ENCODE measurements at places on chromosomes 3 and 15.

DNA sequence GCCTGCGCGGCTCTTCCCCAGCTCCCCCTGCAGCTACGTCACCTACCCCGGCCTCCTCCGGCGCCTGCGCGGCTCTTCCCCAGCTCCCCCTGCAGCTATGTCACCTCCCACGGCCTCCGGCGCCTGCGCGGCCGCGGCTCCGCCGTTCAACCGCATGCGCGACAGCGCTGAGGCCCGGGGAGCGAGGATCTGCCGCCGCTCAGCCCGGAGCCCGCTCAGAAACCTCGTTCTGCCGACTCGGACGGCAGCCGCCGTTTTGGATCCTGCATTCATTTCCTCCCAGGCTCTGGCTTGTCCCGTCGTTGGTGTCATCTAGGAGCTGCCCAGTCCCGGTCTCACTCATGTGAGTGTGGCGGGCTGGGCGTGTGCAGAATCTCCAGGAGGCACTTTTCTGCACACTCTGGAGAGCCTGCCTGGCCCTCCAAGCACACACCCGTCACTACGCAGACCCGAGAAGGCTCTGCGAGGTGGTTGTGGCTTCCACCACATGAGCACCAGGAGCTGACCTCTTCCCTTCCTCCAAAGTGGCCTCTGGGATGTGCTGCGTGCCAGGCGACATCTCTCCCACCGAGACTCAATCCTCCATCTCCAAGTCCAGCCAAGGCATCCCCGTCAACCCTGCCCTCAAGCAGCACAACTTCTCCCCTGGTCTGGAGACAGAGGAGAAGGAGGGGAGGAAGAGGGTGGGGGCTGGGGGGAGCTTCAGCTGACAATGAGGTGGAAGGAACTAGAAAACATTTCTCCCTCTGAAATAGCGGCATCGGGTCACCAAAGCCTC, 165.3 kb downstream of the CHSY1 start:
- DNase-seq: no peak

- no peak for DNase-seq
Measured at GRCh38 chr3:142897807-142898206, 8.9 kb upstream of the PCOLCE2 start.

DNA sequence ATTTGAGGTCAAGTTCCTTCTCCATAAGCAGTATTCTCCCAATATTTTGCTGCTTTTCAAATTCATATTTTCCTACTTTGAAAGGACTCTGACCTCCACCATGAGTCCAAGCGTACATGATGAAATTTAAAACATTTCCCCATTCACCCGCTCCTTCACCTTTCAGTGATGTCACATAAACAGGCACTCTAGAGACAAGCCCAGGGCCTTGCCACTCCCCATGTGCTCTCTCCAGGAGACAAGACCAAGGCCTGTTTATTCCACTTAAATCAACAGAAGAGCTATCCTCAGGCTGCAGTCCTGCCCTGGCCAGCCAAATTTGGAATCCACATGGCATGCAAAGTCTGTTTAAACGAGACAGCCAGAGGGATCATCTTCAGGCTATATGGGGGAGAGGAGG, 161.5 kb downstream of the ARRDC4 start:
- no peak for DNase-seq

DNA sequence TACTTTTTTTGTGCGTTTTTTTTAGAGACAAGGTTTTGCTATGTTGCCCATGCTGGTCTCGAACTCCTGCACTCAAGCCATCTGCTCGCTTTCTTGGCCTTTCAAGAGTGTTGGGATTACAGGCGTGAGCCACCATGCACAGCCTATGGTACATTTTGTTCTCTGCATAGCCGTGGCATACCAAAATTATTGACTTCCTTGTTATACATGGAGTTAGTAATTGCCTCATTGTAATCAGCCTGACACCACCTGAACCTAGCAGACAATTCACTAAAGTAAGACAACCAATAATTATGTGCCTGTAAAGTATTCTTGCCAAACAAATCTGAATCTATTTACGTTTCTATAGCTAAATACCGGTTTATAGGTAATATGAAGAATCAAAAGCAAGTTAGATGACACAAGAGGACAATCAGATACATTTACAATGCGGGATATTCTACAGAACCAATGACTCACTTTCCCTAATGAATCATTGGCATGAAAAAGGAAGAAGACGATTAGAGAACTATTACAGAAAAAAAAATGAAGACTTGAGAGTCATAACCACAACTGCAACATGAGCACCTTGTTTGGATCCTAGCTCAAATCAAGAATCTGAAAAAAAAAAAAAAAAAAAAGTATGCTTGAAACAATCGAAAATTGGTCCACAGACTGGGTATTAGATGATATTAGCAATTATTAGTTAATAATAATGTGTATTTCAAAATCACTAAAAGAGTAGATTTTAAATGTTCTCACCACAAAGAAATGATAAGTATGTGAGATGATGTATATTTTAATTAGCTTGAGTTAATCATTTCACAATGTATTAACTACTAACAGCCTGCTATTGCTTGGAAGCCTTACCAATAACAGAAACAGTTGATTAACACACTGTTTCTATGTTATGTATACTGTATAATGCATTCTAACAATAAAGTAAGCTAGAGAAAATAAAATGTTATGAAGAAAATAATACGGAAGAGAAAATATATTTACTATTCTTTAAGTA, 7.1 kb downstream of the GUCA1C start:
- no peak for DNase-seq

DNA sequence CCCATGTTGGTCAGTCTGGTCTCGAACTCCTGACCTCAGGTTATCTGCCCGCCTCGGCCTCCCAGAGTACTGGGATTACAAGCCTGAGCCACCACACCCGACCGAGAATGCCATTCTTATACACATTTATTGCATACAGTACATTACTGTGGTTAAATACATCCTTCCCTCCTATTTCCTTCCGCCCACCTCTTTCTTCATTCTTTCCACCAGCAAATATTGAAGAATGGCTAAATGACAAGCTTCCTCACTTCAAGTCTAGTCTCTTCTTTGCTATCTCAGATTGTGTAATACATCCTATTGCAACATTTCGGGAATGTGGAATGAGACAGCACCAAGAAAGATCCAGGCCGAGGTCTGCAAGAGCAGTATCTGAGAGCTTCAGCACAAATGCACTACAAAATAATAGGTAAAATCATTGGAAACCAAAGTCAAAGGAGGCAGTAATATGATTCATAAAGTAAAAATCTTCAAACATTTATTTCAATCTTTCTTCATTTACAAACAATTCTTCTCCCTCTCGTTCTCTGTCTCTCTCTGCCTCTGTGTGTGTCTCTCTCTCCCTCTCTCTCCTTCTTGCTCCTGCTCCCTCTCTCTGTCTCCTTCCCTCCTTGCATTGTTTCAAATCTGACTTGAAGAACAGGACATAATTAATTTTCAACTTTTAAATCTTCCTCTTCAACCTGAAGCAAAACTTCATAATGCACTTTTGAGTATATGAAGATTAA, 94.7 kb upstream of the TGFBR2 start:
- DNase-seq: no peak

DNA sequence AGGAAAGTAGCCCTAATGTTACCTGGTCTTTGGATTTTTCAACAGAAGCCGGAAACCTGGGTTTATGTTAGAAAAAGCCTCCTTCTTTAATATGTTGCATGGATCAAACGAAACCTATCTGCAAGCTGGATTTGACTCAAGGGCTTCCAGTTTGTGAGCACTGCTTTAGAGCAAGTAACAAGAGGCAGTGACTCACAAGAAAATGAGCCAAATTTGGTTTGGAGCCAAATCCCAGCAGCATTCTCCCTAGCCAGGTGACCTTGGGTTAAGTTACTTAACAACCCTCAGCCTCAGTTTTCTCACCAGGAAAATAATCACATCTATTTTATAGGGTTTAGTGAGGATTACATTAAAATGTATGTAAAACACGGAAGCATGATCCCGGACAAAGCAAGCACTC, 215.2 kb upstream of the PRICKLE2 start:
- no peak for DNase-seq

DNA sequence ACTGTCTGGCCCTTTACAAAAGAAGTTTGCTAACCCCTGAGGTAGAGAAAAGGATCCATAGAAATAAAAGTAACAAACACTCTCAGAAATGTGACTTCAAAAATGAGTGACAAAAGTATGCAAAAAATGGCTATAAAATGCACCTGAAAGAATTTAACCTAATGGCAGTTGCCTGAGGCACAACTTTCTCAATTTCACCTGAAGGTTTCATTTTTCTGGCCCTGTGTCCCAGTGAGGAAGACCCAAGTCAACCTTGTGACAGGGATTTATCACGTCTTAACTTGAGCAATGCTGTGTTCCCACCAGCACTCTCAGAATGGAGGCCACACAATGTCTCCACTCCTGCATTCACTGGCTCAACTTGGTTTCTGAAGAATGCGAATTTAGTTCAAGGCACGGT, 83.0 kb downstream of the FHIT start:
- DNase-seq: no peak

DNA sequence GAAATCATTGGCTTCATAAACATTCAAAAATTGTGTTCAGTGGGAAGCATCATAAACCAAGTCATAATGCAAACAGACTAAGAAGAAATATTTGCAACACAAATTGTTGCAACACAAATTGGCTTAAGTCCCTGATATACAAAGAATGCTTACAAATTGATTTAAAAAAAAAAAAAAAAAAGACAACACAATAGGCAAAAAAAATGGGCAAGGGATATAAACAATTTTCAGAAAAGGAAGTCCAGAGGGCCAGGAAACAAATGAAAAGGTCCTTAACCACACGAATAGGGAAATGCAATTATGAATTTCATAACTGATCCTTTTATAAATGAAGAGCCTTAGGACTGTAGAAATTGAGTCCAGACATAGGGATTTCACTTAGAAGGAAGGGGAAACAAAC, 98.9 kb downstream of the LRRK1 start:
- DNase-seq: no peak

DNA sequence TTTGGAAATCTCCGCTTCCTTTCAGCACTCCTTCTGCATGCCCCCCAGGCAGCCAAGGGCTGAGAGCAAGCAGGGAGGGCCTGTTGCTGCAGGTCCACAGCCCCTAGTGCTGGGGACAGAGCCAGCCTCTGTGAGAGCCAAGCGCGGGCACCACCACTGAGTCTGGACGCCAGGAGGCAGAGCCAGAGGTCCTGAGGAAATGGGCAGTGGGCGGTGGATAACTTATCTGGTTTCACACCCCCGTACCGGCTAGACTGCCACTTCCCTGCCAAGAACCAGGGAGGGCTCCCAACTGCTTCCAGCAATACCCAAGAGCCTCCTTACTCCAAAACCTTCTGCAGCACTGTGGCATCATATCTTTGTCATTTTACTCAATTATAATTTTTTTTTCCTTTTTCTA, 141.6 kb upstream of the IGF1R start:
- no peak for DNase-seq

DNA sequence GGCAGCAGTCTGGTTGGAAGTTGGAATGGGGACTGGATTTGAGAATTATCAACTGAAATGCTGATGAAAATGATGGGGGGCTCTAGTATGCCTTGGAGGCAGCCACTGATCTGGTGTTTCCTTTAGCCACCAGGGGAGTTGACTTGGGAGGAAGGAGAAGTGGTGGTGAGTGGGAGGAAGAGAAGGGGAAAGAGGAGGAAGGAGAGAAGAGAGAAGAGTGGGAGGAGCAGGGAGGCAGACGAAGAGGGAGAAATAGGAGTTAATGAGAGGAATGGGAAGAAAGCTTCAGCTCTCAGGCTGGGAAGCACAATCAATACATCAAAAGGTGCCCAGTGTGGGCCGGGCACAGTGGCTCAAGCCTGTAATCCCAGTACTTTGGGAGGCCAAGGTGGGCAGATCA, 23.3 kb upstream of the HCN4 start:
- DNase-seq: no peak

GRCh38 chr3:179083977-179084376, 12.4 kb upstream of the ZMAT3 start:
- DNase-seq: no peak

- DNase-seq: no peak
Measured at GRCh38 chr3:136898549-136898948, 36.5 kb downstream of the NCK1 start.

DNA sequence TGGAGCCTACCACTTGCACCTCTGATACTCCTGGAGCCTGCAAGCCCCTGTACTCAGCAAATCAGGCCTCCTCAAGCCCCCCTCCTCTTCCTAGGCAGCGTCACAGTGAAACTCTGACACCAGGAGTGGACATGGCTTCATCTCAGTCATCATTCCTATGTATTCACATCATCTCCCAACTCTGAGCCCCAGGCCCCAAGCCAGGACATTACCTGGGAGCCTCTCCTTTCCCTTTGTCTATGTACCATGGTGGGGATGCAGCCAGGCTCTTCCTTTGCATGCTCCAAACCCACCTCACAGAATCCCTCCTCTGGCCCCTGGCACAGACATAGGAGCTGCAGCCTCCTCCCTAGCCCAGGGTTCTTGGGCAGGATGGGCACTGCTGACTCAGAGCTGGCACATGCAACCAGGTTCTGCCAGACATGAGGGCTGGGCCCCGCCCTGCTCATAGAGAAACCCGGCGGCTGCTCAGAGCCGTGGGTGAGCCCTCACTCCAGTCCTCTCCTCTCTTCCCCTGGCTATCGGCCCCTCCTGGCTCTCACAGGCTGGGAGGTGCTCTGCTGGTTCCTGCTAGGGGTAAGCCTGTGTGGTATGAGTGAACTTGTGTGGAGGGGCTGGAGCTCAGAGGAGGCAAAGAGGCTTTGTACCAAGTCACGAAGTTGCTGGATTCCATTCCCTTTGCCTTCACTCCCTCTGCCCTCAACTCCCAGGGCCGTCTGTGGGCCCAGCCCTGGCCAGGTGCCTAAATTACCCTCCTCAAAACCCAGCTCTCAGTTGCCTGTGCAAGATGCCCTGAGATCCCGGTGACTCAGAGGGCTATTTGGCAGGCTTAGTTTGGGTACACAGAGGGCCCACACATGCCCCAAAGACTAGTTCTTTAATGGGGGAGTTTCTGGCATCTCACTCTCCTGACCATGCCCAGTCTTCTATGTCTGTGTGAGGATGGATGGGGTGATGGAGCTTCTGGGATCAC, 1.9 kb upstream of the PLCD1 start:
- no peak for DNase-seq

- no peak for DNase-seq
Measured at GRCh38 chr3:152405915-152406802, 137.4 kb downstream of the MBNL1 start.

GRCh38 chr3:102714567-102714966, 279.8 kb downstream of the ZPLD1 start:
- no peak for DNase-seq

DNA sequence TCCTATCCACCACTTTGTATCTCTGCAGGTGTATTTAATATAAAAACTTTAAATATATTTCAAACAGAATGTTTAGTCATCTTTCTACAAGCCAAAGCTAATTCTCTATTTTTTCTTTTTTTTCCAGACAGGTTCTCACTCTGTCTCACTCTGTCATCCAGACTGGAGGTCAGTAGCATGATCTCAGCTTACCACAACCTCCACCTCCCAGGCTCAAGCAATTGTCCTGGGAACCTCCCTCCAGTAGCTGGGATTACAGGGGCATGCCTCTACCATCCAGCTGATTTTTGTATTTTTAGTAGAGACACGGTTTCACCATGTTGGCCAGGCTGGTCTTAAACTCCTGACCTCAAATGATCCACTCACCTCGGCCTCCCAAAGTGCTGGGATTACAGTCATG, 202.6 kb downstream of the VGLL3 start:
- DNase-seq: no peak

- no peak for DNase-seq
Measured at GRCh38 chr3:149151843-149152242, 22.4 kb downstream of the HPS3 start.

- no peak for DNase-seq
Measured at GRCh38 chr3:130779031-130779430, 32.4 kb upstream of the PIK3R4 start.
